ENCODE measurements at places on chromosomes 7 and 10. TPM values are rescaled to one million over a fixed set of nuclear protein-coding genes. Genes with fewer than 3 reads are reported as not detected.

Gene HDAC9
- 4.0 TPM for total RNA-seq

Gene SFTPD
- total RNA-seq: not detected

Gene POLR1F
- 15.0 TPM for total RNA-seq

Gene TMEM236
- 0.37 TPM for total RNA-seq

Gene ADAP1
- total RNA-seq: 2.3 TPM

Gene CYP3A7
- not detected for total RNA-seq

Gene OTUD1
- 11.5 TPM for total RNA-seq

Gene SUGCT
- 0.80 TPM for total RNA-seq

Gene UNC5B
- not detected for total RNA-seq

DNA sequence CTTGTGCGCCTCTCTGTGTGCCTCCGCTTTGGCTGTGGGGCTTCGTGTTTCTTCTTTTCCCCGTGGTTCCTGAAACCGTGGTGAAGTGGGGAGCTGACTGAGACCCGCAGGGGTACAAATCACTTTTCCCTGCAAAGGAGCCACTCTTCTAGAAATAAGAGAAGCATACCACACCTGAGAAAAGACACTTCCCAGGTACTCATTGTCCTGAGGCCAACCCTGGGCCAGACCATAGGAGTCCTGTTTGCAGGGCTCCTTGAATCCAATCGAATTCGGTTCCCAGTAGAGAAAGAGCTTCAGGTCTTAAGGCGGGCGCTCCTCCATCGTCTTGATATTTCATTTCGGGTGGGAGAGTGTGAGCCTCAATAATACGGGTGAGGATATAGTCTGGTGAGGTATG, 32.4 kb upstream of the ZNF273 start:
- ATAC-seq: no peak

GRCh38 chr7:29204491-29205272, 10.1 kb downstream of the CHN2 start:
- ATAC-seq: no peak

DNA sequence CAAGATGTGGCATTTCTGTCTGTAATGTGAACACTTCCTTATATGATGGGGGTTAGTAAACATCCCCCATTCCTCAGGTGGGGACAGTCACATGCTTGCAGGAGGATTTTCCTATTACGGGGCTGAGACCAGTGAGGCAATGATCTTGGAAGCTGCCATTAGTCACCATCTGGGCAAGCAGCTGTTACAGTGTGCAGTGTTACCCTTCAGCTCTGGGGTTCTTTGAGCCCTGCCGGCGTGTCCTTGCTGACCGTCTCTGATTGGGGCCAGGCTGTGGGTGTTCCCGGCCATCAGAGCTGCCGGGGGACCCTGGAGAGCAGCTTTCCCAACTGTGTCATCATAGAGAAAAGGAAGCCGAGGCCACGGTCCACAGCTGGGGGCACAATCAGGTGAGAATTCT, 126.8 kb upstream of the FAM20C start:
- ATAC-seq: no peak

DNA sequence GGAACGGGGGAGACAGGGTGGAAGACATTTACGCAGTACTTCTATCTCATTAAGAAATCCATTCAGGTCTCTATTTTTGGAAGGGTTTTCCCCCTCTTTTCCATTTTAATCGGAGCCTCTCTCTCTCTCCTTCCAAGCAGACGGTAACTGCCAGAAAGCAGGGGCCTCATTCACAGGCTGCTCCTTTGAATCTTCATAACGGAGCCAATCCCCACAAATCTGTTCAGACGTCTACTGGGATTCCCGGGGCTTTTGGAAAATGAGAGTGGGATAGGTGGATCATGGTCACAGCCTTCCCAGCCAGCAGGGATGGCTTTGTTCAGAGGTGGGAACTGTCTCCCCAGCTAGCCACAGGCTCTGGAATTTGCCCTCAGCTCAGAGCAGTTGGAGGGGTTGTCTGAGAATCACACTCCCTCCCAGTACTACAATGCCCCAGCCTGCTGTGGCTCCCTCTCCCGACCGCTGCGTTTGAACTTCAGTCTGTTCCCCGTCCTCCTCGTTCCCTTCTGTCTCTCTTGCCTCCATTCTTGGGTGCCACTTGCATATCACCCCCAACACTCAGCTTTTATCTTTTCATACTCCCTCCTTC, 413.6 kb downstream of the PLXNA4 start:
- no peak for ATAC-seq

GRCh38 chr10:116312548-116312947, 11.7 kb upstream of the CCDC172 start:
- no peak for ATAC-seq

GRCh38 chr7:92292981-92293380, 47.2 kb downstream of the ANKIB1 start:
- no peak for ATAC-seq

GRCh38 chr7:36648441-36648840, 75.9 kb downstream of the AOAH start:
- no peak for ATAC-seq

DNA sequence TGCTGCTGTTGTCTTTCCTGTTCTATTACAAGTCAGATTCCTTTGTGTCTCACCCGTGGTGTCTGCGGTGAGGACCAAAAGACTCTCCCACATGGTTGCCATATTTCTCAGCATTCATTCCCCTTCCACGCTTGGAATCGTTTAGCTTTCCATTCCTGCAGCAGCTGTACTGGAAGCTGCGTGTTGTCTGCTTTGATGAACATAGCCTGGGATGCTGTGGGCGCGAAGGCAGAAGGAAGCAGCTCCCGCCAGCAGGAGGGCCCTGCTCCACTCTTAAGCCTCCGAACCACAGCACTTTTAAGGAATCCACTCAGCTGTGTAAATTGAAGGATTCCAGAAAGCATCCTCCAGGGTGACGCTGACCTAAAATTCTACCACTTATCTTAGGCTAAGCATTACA, 303.6 kb upstream of the PITRM1 start:
- no peak for ATAC-seq

- no peak for ATAC-seq
These were observed 17.0 kb downstream of the GHRHR start for GRCh38 chr7:30980751-30981150.

GRCh38 chr7:142739923-142740492, 9.3 kb upstream of the PRSS1 start:
- ATAC-seq: peak; percentile 50

GRCh38 chr10:4918236-4918635, 45.0 kb upstream of the AKR1C1 start:
- no peak for ATAC-seq

DNA sequence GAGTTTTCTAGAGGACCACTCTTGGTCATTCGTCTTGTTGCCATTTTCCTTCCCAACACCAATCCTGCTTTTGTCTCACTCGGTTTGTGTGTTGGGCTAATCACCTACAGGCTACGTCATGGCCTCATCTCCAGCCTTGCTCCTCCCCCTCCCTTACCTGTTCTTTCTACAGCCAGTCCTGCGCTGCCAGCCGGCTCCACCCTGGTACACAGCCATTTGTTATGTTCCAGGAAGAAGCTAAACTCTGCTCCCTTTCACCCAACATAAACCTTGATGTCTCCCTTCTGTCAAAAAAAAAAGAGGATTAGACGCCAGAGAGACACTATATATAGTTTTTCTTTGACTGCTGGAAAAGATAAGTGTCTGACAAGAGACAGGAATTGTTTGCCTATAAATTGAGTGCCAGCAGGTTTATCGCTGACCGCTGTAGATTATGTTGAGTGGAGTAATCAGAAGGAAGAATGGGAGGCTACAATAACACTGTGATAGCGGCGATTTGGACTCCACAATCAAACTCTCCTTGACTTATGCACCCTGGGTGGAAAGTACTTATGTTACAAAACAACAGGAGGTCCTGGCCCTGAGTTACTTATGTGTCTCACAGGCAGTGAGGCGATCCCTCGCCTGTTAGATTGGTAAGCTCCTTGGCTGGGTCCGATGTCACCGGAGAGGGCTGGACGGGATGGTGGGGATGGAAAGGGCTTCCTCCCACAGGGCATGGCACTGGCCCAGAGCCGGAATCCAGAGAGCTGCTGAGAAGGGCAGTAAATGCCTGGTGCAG, 171.3 kb upstream of the BMPER start:
- ATAC-seq: no peak

DNA sequence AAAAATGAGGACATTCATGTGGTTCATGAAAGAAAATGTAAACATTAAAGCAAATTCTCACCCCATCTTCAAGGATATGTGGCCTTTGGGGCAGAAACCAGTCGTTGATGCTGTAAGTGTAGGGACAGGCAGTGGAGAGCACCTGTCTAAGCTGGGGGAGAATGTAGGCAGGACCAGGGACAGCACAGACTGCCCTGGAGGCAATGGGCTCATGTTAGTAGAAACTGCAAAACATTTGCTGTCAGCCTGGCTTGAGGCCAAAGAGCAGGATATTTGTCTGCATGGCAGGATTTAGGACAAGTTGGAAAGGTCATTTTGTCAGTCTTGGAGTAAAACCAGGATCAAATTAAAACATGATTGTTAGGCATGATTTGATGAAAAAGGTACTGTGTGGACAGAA, 211.6 kb upstream of the AGK start:
- no peak for ATAC-seq

DNA sequence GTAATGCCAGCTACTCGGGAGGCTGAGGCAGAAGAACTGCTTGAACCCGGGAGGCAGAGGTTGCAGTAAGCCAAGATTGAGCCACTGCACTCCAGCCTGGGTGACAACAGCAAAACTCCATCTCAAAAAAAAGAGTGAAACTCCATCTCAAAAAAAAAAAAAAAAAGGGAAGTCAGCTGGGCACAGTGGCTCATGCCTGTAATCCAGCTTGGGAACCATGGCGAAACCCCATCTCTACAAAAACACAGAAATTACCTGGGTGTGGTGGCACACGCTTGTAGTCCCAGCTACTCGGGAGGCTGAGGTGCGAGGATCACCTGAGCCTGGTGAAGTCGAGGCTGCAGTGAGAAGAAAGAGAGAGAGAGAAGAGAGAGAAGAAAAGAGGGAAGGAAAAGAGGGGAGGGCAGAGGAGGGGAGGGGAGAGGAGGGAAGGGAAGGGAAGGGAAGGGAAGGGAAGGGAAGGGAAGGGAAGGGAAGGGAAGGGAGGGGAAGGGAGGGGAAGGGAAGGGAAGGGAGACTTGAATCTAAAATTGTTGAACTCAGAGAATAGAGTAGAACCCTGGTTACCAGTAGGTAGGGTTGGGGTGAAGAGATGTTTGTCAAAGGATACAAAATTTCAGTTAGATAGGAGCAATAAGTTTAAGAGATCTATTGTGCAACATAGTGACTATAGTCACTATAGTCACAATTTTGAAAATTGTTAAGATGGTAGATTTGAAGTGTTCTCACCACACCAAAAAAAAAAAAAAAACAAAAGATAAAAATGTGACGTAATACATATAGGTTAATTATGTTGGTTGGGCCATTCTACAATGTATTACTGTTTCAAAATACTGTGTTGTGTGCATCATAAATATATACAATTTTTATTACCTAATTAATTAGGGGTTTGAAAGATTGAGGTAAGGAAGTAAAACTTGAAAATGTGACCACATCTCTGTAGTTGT, 2.5 kb downstream of the SLC16A9 start:
- ATAC-seq: no peak

DNA sequence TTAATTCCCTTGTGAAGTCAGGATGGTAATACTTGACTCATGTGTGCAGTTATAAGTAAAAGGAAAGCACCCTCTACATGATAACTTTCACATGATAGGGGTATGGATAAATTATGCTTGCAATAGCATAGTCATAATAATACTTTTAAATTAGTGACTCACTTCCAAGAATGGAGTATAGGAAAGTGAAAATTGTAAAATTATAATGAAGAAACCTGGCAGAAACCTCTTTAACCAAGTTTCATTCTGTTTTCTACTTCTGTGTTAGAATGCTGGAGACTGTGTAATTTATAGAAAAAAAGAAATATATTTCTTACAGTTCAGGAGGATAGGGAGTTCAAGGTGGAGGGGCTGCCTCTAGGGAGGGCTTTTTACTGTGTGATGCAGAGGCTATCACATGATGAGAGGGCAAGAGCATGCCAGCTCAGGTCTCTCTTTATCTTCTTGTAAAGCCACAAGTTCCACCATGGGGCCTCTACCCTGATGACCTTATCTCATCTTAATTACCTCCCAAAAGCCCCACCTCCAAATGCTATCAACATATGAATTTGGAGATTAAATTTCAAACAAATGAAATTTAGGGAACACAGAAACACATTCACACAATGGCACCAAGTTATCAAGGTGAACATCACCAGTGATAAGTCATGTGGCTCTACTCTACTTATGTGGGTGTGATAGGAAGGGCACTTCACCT, 43.2 kb downstream of the HDAC9 start:
- ATAC-seq: peak; percentile 78

- ATAC-seq: no peak
These were observed 87.1 kb downstream of the AASS start for GRCh38 chr7:122056977-122057376.

DNA sequence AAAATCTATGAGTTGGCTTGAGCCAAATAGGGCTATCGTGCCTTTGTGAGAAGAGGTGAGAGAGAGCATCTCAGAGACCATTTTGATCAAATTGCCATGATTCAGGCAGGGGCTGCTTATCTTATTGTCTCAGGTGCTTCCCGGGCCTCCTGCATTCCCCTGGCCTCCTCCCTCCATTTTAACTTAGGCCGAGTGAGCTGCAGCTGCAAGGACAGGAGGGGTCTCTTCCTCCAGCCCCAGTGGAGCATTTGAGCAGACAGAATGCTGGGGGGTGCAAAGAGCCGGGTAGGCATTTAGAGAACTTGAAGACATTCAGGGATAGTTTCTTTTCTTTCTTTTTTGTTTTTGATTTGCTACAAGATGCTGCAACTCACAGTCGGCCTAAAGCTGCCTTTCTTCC, 59.0 kb downstream of the BUB3 start:
- no peak for ATAC-seq

DNA sequence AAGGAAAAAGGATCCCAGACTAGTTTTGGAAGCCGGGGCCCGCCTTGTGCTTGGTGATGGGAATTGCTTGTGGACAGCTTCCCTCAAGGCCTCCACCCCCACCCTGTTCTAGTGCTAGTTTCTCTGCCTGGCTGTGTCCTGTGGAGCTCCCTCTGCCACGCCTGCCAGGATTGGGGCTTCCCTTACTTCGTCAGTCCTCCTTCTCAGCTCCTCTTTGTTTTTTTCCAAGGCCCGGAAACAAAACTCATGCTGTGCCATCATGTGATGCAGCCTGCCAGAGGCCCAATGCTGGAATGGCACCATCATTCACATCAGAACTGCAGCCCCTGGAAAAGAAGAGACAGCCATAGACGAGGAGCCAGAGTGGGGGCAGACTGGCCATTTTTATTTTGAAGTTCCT, 11.2 kb downstream of the YKT6 start:
- ATAC-seq: no peak

DNA sequence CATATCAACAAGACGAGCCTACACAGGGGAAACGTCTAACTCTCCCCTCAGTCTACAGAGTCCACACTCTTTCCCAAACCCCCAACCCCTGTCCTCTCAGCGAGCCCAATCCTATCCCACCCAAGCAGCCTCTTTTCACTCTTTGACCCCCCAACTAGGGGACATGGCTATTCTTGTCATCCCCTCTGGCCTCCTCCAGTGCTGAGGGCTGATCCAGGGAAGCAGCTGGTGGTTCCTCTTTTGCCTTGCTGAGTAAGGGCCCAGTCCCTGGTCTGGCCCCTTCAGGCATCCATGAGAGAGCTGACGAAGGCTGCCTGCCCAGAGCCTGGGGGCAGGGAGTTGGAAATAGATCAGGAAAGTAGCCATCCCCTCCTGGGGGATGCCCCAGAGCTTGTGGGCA, 6.4 kb downstream of the NOBOX start:
- no peak for ATAC-seq

- no peak for ATAC-seq
These were observed 57.0 kb downstream of the TBC1D12 start for GRCh38 chr10:94459385-94459784.

Data from activated T-helper 17 cell treated with anti-CD3 and anti-CD28 coated beads, Interleukin-2, amount 50 U/mL, for 72 hours (primary cell).